Heart right ventricle (tissue), 16 donors: ENCODE measurements at places on chromosomes 6 and 20. TPM values are rescaled to one million over a fixed set of nuclear protein-coding genes. Genes with fewer than 3 reads are reported as not detected.
A peak's percentile ranks its signal among the peaks of the same experiment; 100 is the strongest.

GRCh38 chr6:139690007-139690406 lies 315.6 kb upstream of the CITED2 start:
- DNase-seq, result no peak

DNA sequence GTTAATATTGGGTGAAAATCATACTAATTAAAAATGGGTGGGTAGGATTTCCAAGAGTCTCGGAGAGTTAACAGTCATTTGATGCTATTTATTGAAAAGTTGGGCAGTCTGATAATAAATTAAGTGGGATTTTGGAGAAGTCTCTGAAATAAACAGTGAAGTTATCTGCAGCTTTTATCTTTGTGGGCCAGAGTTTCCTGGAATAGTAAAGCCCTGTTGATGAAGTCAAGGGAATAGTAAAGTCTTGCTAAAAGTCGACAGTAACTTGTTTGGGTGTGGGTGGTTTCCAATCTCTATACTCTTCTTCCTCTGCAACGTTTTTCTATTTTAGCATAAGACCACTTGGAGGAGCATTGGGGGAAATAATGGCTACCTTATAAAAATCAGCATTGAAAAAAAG lies 493.6 kb downstream of the EPM2A start:
- DNase-seq, result no peak

DNA sequence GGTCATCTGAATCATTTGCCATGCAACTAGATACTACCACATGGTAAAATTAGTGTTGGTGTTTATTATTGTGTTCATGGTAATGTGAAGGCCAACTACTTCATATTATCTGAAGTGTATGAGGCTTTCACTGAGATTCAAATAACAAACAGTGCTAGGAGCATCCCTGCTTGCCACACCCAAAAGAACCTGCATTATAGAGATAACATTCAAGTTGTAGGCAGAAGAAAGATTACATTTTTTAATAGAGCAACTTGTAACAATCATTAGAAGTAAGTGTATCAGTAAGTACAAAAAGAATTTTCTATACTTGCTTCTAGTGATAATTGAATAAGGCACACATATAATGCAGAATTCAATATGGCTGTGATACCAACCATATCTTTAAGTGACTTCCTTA lies 49.8 kb downstream of the BCKDHB start:
- no peak for DNase-seq

DNA sequence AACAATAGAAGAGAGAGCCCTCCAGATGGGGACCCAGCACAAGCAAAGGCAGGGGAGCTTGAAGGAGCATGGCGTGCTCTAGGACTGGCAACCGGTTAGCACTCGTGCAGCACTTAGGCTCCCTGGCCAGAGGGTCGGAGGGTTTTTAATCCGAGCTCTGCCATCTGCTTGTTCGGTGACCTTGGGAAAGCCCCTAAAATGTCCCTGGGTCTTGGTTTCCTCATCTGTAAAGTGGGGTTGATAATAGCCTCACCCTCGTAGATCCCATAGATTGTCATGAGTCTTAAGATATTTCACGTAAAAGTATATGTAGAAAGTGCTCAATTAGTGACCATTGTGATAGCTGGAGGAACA lies 16.6 kb upstream of the HCK start:
- DNase-seq, result no peak

GRCh38 chr6:151422981-151423380 lies 28.9 kb downstream of the RMND1 start:
- no peak for DNase-seq

- peak; percentile 46 for DNase-seq
Measured at GRCh38 chr20:41174782-41175181, 37.4 kb downstream of the PLCG1 start.

DNA sequence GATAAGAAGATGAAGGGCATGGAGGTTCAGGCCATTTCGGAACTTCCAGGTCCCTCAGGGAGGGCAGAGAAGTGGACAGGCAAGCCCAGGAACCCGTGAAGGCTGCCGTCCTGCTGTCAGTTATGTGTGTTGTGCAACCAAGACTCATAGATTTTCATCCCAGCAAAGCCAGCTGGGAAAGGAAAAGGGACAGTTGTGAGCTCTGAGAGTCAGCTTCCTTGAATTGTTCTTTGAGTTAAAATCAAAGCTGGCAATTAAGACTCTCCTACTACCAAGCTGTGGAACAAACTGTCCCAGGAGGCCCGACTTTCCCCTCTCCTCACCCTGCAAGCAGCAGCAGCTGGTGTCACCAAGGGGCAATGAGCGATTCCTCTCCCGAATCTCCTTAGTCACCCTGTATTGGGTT lies 46.3 kb upstream of the IYD start:
- peak; percentile 20 for DNase-seq

DNA sequence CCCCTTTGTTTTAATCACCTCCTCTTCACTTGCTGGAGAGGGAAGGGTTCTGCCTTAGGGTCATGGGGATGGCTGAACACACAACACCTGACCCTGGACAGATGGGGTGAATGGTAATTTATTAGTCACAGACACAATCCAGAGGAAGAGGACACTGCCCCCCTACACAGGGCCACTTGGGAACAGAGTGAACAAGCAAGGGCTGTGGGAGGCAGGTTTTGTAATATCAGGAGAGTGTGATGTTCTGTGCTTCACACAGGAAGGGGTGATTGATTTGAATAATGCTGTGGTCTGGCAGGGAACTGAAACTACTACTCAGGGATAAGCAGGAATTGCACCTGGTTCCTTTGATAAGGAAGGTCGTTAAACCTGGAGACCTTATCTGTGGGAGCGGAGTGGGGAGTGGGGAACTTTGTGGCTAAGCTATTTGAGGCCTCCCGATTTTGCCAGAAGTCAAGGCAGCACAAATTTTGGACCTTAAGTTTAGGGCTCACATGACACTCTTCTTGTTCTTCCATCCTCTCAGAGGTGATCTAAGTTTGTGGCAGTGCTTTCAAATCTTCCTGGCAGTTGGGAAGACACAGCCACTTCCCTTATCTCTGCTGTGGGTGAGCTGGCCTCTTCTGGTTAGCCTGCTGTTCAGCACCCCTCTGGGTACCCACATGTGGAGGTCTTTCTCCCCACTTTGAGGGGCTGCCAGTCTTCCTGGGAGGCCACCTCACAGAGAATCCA lies 77.8 kb downstream of the CD164 start:
- no peak for DNase-seq

DNA sequence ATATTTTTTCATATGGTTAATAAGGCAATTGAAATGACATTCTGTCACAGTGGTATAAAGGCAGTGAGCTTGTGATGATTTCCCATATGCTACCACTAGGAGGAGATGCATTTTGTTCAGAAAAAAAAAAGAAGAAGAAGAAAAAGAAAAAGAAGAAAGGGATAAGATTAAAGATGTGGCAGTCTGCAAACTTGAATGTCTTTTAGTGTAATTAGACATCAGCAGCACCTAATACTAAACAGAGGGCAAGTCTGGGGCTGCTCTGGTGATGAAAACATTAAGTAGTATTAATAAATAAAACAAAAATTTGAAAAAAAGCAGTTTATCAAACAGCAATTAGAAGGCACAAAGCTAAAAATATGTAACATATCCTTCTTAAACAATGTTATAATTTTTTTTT lies 95.4 kb upstream of the DEFB112 start:
- DNase-seq, result no peak

- DNase-seq, result no peak
Measured at GRCh38 chr20:1307571-1307971, 21.4 kb downstream of the SDCBP2 start.

DNA sequence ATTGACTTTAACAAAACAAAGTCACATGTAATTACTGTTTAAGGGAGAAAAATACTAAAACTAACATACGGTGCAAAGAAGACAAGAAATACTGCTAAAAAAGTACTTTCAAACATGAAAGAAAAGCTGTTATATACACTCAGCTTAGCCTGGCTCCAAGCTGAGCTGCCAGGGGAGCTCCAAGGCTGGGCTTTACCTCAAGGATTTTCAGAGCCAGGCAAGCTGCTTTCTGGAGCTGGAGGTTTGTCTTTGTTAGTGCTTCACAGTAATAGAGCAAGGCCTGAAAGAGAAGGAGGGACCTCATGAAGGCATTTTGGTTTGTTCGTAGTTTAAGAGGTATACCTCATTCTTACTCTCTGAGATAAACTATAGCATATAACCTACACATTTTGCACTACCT lies 19.6 kb upstream of the ARMH2 start:
- DNase-seq, result no peak

DNA sequence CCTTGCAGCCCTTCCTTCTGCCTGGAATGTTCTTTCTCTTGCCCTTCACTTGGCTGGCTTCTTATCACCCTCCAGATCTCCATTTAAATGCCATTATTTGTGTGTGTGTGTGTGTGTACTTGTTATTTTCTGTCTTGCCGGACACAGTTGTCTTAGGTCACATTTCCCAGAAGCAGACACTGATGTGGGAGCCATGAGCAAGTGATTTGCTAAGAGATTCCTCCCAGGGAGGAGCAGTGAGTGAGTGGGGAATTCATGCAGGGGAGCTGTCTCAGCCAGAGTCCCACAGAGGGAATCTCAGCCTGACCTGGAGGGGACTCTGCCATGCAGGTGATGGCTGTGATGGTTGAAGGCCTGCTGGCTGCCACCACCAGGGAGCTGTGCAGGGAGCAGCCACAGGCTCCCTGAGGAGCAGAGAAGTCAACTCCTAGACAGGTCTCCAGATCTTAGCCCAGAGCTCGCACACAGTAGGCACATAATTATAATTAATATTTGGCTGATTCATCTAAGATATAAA lies 96.5 kb downstream of the SYNDIG1 start:
- no peak for DNase-seq

- peak; percentile 34 for DNase-seq
Measured at GRCh38 chr6:15621203-15622044, 41.4 kb downstream of the DTNBP1 start.

DNA sequence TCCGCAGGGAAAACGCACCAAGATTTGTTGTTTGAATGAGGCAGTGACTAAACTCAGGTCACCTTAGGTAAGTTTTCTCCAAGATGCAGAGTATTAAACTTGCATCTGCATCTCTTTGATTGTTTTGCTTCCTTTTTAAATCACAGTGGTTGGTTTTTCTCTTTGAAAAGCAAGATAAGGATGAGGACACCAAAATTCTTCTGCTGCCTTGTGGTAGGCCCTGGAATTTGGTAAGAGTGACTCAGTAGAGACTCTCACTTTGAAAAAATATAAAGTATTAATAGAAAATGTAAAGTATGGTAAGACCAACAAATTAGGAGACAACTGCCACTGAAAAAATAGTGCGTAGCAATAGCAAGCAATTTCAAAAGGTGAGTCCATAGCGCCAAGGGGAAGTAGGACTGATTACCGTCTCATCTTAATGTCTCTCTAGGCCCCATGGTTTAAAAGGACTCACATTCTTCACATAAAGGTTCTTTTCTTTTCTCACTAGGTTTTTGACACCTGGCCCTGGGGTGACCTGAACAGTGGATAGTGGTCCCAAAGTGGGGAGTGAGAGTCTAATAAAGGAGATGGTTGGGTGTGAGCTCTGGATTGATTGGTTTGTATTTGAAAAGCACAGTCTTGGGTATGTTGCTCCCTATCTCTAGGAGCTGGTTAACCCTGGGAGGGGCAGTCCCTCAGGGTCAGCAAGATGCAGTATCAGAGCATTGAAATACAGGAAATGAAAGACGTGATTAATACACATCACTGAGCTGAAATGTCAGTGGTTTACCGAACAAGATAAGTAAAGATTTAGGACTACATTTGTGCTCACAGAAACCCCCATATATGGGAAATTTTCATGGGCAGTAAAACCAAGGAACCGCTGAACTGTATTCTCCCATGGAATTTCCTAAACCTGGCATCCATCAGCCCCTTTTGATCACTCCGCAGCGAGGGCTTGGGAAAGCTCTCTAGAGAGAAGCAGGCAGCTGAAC lies 221.2 kb downstream of the SLC24A3 start:
- DNase-seq, result no peak

Gene PHACTR1
- total RNA-seq, result 73.5 TPM

Gene LGSN
- not detected for total RNA-seq

Gene HLA-DMA
- total RNA-seq, result 7.8 TPM

Gene LY6G6D
- total RNA-seq, result not detected

Gene OR2H1
- total RNA-seq, result not detected
